ENCODE measurements at places on chromosomes 3 and 15.
A peak's percentile ranks its signal among the peaks of the same experiment; 100 is the strongest.

DNA sequence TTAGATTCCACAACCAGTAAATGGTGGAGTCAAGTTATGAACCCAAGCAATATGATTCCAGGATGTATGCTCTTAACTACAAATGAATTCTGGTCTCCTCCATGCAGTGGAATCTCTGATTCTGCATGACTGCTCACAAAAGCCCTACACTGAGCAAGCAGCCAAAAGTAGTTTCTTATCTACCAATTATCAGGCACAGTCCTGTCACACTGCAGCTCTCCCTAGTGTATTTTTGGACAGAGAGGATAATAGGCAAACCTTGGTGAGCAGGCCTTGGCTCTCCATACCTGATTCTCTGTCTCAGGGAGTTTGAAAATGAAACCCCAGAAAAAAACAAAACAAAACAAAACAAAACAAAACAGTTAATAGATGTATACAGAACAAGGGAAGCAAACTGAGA lies 3.5 kb upstream of the SSR3 start:
- no peak for DNase-seq

- no peak for DNase-seq
Observed at GRCh38 chr15:79938143-79938542, 32.9 kb downstream of the BCL2A1 start.

GRCh38 chr3:120608506-120608905 lies 12.4 kb downstream of the NDUFB4 start:
- no peak for DNase-seq

- DNase-seq: peak; percentile 37
Observed at GRCh38 chr15:44584162-44584749, 47.3 kb downstream of the EIF3J start.

DNA sequence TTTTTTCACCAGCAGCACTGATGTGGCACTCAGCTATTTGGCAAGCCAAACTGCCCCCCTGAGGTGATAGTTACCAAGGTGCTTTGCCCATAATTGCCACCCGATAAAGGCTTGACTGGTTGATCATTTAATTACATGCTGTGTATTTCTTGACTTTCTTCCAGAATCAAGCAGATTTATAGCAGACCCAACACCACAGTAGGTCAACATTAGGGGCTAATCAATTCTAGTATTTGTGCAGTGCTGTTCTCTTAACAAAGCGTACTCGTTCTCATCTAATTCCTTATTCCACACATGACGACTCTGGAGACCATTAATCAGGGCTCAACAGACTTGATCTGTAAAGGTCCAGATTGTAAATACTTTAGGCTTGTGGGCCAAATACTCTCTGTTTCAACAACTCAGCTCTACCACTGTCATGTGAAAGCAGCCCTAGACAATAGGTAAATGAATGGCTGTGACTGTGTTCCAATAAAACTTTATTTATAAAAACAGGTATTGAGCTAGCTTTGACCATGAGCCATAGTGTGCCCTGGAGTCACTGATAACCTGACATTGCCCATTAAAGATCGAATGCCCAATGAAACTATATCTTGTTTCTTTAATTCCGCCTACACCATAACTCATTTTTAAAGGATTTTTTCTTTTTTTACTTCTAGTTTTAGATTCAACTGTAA lies 119.1 kb upstream of the TMC3 start:
- DNase-seq: no peak

DNA sequence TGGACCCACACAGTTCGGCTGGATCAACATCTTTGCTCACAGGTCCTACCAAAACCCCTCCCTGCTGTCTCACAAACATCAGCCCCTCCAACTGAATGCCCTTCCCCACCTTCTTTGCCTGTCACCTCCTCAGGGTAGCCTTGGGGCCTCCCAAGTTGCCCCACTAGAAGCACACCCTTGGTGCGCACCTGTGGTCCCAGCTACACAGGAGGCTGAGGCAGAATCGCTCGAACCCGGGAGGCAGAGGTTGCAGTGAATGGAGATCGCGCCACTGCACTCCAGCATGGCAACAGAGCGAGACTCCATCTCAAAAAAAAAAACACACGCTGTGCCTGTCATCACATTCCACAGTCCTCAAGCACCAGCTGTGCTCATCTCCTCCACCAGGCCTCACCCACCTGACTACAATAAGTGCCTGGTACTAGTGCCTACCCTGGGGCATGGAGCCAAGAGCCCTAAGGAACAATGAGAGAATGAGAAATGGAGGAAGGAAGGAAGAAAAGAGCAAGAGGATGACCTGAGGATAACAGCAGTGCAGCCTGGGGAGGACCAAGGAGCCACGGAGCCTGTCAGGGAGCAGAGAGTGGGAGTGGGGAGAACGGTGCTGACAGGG lies 26.0 kb downstream of the RPN1 start:
- DNase-seq: peak; percentile 41

- DNase-seq: peak; percentile 98
Observed at GRCh38 chr3:112746675-112747280, 99.9 kb downstream of the CD200R1L start.

GRCh38 chr3:197363553-197364409 lies 65.4 kb upstream of the DLG1 start:
- no peak for DNase-seq

DNA sequence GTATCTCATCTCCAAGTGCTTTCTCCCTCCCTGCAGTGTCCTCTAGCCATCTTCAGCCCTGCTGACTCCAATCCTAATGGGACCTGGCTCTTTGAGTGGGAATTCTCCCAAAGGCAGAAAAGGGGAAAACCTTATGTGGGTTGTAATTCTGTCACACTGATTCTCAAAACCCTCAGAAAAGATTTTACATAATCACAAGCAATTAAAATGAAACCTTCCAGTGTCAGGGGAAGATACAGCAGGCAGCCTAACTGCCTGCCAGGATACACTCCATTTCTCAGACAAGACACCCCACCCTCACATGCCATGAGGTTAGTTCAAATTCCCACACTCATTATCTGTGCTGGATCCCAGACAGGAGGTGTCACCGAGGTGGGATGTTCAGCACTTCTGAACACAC lies 121.4 kb downstream of the RFTN1 start:
- no peak for DNase-seq

DNA sequence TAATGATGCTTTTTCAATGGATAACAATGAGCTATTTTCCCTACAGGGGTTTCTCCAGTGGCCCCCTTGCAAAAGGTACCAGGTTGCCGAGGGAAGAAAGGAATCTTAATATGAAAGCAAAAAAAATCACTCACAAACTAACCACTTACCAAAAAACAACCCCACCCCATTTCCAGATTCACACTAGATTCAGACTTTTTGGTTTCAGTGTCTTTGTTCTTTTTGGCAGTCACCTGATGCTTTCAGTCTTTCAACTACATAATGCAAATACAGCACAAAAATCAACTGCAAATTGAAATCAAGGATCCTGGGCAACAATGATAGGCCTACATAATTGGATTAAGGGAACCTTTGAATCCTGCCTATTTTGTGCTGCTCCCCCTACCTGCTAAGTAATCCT lies 71.1 kb upstream of the RAP2B start:
- DNase-seq: no peak

- DNase-seq: no peak
Observed at GRCh38 chr15:89378296-89379151, 43.9 kb upstream of the POLG start.

DNA sequence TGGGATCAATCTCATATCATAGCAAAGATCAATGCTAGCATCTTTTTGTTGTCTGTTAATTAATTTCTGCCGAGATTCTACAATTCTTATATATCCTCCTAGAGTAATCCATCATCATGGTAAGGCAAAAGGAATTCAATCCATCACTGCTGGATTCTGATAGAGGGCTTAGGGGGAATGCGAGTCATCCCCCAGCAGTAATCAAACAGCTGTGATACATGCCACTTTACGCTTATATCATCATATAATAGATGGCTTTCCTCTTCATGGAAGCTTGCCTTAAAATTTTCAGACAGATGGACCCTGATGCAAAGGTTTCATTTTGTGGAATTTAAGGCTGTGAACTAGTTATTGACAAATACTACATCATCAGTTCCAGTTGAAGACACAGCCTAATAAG lies 645.9 kb downstream of the CADM2 start:
- DNase-seq: no peak

GRCh38 chr3:69690-70089 lies 126.9 kb upstream of the CHL1 start:
- DNase-seq: peak; percentile 1

DNA sequence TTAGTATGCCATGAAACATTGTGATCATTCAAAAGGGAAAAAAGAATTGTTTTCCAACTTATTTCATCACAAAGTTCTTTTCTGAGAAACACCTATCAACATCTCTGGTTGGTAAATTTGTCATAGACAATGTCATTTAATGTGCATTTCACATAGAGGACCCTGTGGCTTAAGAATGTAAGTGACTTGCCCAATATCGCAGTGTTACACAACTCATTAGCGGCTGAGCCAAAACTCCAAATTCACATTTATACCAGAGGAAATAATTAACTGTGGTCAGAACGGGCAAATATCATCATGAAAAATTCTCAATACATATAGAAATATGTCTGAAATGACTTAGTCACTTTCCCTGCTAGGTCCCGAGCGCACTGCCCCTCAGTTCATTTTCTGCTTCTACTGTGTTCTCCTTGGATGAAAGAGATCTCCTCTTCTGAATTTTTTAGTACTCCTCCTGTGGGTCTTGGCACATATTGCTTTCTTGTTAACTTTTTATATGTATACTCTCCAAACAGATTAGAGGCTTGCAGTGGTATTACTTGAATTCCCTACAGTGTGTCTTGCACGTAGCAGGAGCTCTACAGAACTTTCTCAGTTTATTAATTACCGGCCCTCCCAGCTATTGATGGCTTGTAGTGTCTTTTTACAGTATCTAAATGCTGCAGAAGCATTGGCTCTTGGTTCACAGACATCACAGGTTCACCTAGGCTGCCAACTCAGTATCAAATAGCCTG lies 33.1 kb downstream of the PTX3 start:
- no peak for DNase-seq

DNA sequence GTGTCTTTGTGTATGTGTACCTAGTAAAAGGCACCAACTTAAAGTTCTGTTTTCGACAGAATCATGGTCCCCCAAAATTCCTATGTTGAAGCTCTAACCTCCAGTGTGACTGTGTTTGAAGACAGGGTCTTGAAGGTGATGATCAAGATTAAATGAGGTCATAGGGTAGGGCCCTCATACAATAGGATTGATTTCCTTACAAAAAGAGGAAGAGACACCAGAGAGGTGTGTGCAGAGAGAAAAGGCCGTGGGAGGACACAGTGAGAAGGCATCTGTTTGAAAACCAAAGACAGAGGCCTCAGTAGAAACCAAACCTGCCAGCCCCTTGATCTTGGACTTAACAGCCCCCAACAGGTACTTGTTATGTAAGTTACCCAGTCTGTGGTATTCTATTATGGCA lies 52.0 kb upstream of the CORO2B start:
- DNase-seq: no peak

GRCh38 chr3:124297062-124297980 lies 305.4 kb upstream of the ROPN1 start:
- DNase-seq: no peak

DNA sequence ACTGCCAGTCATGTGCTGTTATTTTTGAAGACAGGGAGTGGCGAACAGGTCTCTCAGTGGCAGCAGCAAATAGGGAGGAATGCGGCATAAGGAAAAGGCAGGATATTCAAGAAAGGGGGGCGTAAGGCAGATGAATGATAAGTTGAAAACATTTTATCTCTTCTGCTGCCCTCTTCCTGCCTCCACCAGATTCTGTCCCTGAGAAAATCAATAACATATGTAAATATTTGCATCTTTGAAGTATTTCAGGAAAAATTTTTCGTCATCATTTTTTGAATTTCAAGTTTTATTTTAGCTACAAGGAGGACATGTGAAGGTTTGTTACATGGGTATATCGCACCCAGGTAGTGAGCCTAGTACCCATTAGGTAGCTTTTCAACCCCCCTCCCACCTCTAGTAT lies 616.7 kb downstream of the MCTP2 start:
- DNase-seq: no peak

- no peak for DNase-seq
Observed at GRCh38 chr3:150059729-150060128, 89.0 kb upstream of the PFN2 start.

GRCh38 chr15:52094811-52095584 lies 17.6 kb downstream of the BCL2L10 start:
- no peak for DNase-seq

GRCh38 chr3:172044833-172045585 lies 5.6 kb downstream of the FNDC3B start:
- DNase-seq: no peak

DNA sequence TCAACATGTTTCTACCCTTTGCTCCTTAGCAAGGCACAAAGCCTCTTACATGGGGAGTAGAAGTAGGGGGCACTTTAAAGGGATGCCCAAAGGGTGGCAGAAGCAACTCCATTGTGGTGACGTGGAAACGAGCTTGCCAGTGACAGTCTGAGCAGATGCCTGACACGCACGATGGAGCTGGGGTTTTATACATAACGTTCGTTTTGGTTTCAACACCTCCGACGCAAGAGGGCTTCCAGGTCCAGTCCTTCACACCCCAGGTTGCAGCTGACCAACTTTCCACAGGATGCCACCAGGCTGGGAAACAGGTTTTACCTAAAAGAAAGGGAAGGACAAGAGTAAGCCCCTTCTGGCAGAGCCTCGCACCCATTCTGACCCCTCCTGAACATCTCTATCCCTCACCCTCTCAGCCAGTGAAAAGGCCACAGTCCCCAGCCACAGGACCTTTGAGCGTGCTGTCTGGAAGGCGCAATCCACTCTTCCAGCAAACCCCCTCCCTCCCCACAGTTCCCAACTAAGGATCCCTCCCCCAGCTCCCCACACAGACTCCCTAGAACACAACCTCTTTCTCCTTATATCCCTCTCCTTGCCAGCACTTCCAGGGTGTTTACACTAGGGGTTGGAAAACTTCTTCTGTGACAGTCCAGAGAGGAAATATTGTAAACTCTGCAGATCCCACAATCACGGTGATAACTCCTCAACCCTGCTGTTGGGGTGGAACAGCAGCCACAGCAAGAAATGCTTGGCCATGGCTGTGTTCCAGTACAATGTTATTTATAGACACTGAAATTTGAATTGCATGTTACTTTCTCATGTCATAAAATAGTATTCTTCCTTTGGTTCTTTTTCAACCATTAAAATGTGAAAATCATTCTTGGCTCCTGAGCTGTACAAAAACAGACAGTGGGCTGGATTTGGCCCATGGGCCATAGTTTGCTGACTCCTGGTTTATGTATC lies 36.2 kb downstream of the FAM174B start:
- peak; percentile 74 for DNase-seq

GRCh38 chr15:66269326-66270090 lies 16.0 kb upstream of the MEGF11 start:
- DNase-seq: peak; percentile 51

DNA sequence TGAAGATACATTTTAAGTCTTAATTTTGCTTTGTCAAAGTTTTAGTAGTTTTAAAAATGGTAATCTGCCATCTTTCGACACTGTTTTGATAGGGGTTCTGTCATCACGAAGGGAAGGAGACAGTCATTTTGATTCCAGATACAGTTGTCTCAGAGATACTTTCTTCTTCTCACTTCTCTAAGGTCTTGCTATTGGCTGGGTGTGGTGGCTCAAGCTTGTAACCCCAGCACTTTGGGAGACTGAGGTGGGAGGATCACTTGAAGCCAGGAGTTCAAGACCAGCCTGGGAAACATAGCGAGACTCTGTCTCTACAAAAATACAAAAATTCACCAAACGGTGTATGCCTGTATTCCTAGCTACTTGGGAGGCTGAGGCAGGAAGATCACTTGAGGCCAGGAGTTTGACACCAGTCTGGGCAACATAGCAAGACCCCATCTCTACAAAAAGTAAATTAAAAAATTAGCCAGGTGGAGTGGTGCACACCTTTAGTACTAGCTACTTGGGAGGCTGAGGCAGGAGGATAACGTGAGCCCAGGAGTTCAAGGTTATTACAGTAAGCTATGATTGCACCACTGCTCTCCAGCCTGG lies 3.3 kb downstream of the RAB8B start:
- DNase-seq: no peak
